ENCODE measurements at places on chromosomes 2 and 18.
A peak's percentile ranks its signal among the peaks of the same experiment; 100 is the strongest.

- no peak for DNase-seq
Observed at GRCh38 chr2:197982565-197982964, 178.2 kb downstream of the PLCL1 start.

- DNase-seq, result peak; percentile 43
Observed at GRCh38 chr2:127024769-127025358, 82.1 kb downstream of the BIN1 start.

- no peak for DNase-seq
Observed at GRCh38 chr2:39093218-39093898, 27.5 kb downstream of the SOS1 start.

- no peak for DNase-seq
Observed at GRCh38 chr2:158796652-158797051, 1.5 kb downstream of the DAPL1 start.

- DNase-seq, result no peak
Observed at GRCh38 chr2:219457784-219458369, 23.2 kb downstream of the SPEG start.

DNA sequence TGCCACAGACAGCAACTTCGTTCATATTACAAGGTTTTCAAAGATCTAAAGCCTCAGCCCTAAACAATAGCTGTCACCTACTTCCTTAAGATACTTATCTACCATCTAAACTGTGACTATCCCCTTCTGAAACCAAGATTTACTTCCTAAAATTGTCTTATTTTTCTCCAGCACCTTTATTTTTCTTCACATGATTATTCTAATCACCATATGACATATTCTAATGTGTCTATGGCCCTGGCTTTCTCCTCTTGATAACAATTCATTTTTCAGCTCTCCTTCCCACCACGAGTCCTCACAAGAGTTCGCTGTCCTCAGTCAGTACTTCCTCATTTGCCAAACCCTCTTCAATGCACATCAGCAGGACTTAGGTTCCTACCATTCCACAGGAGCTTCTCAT is 53.9 kb downstream of the RTTN start:
- DNase-seq, result no peak

DNA sequence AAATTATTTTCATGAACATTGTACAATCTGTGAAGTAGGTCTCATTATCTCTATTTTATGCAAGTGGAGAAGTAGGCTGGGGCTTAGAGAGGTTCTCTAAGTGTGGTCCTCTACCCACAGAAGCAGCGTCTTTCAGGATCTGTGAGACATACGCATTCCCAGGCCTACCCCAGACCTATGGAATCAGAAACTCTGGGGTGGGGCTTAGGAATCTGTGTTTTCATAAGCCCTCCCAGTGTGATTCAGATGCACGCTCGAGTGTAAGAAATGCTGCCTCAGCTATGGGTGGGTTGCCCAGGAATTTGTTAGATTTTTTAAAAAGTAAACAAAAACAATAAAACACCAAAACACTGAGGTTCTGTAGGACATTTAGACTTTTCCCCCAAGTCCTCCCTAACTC is 14.8 kb upstream of the ZAP70 start:
- DNase-seq, result no peak

DNA sequence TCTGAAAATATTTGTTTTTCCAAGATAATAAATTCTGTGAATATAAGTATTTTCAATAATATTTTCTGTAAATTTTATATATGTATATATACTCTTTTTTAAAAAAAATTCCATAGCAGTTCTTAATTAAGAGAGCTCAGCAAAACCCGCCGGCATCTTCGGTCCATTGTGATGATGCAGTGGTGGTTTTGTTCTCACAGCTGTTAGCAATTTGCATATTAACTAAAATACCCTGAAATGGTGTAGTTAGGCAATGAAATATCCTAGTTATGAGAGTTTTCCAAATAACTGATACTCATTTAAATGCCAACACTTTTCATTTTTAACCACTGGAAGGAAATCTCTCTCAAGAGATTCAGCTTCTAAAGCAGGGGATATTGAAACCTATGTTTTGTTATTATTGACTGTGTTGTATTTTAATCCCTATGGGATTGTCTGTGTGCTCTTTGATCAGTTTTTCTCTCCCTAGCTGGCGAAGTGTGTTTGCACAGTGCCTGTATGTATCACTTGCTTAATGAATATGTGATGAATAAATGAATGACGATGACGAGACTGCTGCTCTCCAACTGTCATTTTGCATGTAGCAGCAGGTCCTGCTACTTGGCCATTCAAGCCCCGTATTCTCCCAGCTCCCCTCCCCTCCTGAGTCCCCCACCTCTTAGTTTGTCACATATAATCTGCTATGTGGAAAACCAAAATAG is 42.4 kb downstream of the PSMG2 start:
- no peak for DNase-seq

- DNase-seq, result no peak
Observed at GRCh38 chr18:21191596-21192307, 50.3 kb upstream of the GREB1L start.

- DNase-seq, result no peak
Observed at GRCh38 chr2:14418115-14418514, 214.4 kb upstream of the LRATD1 start.

DNA sequence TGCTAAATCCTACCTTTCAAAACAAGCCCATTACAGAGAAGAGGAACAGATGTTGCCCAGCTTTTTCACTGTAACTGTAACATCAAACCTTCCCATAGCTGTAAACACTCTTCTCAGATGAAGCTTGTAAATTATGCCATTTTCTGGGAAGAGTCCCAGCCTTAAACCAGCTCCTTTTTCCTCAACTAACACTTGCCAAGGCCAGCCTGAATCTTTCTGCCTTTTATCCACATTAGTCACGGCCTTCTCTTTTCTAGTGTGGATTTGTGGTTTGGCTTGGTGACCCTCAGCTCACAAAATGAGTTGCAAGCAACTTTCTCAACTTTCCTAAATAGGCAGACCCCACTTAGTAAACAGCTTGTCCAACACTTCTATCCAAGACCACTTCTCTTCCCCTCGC is 90.2 kb downstream of the CABLES1 start:
- DNase-seq, result no peak

Measured in neuronal stem cell (in vitro differentiated cells).